ENCODE measurements at places on chromosomes 13 and 19. TPM values are rescaled to one million over a fixed set of nuclear protein-coding genes. Genes with fewer than 3 reads are reported as not detected.

- H3K27me3 ChIP-seq = no peaks in the 10 kb centered on the region
- H3K27ac ChIP-seq = no peak overlapping the region
- H3K4me1 ChIP-seq = no peaks in the 10 kb centered on the region
- DNase-seq = no peak
- H3K36me3 ChIP-seq = no peaks in the 10 kb centered on the region
Measured at GRCh38 chr13:65461590-65461989, 1768.5 kb downstream of the PCDH9 start.

DNA sequence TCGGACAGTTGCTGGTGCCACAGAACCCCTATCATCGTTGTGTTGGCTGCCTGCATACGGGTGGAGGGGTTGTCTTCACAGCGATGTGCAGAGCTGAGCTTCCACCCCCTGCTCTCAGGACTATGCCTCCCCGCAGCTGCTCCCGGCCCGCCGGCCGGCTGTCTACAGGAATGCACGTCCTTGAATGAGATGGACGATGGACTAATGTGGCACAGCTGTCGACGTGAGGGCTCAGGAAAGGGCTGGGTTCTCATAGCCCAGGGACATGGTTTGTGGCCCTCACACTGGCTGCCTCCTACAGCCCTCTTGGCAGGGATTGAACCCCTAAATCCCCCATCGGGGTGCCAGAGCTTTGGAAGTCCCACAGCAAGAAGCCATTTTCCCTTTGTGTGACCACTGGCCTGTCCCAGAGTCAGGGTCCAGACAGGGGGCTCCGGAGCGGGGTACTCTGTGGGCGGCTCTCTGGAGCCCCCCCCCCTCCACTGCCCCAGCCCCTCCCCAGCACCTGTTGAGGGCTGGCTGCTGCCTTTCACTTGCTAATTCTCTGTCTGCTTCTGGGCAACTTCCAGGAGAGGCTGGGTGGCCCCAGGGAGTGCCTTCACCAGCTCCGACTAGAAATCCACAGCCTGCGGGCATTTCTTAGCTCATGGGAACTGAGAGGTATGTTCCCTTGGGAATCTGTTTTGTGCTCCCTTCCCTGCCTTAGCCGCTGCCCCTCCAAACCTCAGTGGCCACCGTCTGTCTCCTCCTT is 40.2 kb downstream of the TSSK6 start:
- no peaks in the 10 kb centered on the region for H3K36me3 ChIP-seq
- H3K4me3 ChIP-seq = no peak overlapping the region
- no peak for DNase-seq
- H3K27ac ChIP-seq = no peak overlapping the region
- H3K27me3 ChIP-seq = no peaks in the 10 kb centered on the region

DNA sequence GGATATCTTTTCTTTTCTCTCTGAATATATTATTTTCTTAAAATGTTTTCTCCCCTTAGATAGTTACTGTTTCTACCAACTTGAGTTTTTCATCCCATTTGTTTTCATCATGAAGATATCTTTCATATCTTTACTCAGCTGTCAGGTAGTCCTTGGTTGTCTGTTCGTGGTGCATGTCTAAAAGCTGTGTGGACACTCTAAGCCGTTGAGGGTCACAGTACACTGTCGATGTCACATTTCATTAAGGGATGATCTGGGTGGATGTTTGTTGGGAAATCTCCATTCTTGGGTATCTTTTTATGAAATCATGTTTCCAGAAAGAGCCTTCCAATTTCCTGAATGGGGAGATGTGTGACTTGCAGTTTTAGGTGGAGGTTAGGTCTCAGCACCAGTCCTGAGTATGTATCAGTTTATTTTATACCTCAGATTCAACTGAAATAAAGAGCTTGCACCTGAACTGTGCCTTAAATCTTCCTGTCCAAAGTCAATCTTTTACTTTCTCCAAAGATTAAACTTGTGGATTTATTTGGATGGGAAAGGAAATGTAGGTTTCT is 23.2 kb downstream of the ZMYM2 start:
- DNase-seq = no peak
- H3K27ac ChIP-seq = no peak overlapping the region
- H3K4me1 ChIP-seq = peaks cover 11% of the 10 kb centered on the region
- no peak overlapping the region for H3K4me3 ChIP-seq
- H3K27me3 ChIP-seq = no peaks in the 10 kb centered on the region

- no peak for DNase-seq
- H3K4me3 ChIP-seq = no peak overlapping the region
- no peaks in the 10 kb centered on the region for H3K4me1 ChIP-seq
- no peaks in the 10 kb centered on the region for H3K27me3 ChIP-seq
- no peaks in the 10 kb centered on the region for H3K36me3 ChIP-seq
Measured at GRCh38 chr13:113634279-113635047, 23.5 kb downstream of the ATP4B start.

The GSX1 gene
- not detected for total RNA-seq

The NLRP5 gene
- not detected for total RNA-seq

The CEACAM21 gene
- not detected for total RNA-seq

All from vagina (tissue), 2 donors.